NCI-H2029 (cell line): ENCODE measurements at places on chromosomes 2 and 18.

GRCh38 chr18:48790869-48791635 is 159.7 kb downstream of the SMAD7 start:
- no peak for DNase-seq

DNA sequence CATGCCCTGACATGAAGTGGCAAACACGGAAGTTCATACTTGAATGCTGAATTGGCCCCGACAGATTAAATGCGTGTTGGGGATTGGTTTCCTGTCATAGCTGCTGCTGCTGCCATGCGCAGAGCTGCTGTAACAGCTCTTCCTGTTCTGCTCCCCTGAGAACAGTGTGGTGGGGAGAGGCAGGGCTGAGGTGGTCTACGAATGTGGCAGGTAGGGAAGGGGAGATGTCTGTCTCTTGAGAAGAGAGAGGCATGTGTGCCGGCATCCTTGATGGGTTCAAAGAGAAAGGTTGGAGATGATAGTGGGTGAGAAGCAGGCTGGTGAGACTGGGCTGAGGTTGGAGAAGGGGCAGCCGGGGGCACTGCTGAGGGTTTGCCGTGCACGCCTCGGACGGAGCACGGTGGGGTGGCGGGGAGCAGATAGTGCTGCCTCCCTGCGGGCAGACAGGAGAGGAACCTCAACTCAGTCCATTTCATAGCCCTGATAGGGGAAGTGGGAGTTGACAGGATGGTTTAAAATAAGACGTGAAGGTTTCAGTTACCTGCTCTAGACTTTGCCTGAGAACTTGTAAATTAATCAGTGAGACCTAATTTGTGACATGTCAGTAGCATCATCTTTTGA is 46.1 kb downstream of the TMEM185B start:
- no peak for DNase-seq

DNA sequence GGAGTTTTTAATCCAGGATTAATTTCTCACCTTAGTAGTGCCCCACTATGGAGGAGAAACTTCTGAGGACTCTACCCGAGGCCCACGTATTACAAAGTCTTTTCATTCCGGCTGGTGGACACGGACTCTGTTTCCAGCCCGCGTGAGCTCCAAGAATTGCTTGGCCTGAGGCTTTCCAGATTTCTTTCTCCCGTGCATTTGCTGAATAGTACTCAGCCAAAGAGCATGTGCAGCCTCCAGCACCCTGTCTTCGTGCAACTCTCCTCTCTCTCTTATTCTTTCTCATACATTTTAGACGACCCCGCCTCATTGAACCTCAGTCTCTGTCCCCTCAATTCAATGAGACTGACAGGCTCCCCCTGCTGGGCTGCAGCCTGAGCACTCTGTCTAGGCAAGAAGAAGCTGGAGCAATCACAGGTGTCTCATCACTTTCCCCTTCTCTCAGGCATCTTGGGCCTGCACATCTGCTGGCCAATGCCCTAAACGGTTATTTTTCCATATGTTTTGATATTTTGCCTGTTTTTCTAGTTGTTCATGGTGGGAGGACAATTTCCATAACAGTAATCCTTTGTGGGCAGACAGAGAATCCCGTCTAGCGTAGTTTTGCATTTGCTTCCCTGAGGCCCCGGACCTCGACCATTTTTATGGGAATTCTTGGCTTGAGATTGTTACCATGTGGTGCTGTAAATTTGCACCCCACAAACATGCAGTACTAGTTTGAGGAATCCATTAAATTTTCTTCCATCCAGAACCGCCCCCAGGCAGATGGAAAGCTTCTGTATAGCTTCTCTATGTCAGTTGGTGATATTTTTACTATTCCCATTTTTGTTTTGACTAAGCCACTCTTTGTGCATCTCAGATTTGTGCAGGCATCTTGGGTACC is 50.1 kb upstream of the LPIN2 start:
- DNase-seq: peak; percentile 11

- no peak for DNase-seq
Measured at GRCh38 chr2:142435847-142436246, 305.0 kb upstream of the LRP1B start.

- no peak for DNase-seq
Measured at GRCh38 chr2:230668184-230668938, 44.3 kb upstream of the CAB39 start.

DNA sequence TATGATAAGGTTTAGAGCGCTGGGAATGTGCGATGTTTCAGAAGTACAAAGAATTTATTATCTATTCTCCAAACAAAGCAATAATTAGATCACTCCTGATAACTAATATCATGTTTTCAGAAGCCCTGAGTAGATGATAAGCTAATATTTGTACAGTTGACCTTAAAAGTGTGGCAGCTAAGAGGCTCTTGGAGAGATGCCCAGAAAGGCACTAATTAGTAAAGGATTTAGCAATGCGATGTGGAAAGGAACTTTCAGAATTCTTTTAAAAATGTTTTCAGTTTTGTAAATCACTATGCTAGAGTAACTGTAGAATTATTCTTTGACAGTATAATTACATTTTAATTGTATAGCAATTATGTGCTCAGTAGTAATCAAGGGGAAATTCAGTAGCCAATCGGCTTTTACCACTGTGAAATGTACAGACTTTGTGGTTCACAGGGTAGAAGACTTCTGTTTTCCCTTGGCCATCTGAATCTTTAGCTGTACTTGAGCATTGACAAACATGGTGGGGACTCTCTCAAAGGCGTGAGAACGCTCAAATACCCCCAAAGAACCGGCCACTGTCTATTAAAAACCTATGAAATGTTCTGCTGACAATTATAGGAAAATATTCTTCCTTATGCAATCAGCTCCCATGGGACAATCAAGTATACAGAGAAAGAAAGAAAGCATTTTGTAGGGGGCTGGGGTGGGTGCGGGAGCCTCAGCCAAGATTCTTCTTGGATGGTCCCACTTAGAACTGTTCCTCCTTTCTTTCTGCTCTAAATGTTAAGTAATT is 262.8 kb upstream of the AGAP1 start:
- DNase-seq: peak; percentile 37

GRCh38 chr2:158723181-158723838 is 71.8 kb upstream of the DAPL1 start:
- DNase-seq: no peak

DNA sequence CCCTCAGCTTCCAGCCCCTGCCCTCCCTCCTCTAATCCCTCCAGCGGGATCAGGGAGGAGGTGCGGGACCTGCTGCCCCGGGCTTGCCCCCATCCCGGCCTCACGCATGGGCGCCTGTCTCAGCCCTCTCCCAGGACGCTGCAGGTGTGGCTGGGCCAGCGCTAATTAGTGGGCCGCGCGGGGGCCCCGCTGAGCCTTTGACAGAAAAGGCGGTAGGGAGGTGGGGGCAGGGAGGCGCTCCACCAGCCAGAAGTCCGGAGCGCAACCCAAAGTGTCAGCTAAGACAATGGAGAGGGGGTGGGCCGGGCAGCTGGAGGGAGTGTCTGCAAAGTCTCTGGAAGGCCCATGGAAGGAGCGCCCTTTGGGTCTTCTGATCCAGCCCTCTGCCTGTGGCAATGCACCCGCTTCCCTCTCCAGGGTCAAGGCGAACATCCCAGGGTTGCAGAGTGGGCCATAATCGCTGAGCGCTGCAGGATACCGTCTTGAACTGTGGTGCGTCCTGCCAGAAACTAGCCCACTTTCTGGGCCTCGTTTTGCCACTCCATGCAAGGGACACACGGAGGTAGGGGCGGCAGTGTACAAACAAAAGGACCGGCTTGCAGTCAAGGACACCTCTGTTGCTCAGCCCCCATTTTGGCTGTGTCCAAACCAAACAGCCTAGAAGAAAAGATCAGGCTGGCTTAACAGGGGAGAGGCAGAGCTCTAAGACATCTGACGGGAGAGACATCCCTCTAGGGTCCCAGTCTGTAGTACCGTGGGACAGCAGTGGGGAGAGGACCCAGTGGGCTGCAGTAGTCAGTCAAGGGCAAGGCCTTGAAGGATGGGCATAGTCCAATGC is 3.5 kb downstream of the ATP6V1B1 start:
- DNase-seq: no peak

DNA sequence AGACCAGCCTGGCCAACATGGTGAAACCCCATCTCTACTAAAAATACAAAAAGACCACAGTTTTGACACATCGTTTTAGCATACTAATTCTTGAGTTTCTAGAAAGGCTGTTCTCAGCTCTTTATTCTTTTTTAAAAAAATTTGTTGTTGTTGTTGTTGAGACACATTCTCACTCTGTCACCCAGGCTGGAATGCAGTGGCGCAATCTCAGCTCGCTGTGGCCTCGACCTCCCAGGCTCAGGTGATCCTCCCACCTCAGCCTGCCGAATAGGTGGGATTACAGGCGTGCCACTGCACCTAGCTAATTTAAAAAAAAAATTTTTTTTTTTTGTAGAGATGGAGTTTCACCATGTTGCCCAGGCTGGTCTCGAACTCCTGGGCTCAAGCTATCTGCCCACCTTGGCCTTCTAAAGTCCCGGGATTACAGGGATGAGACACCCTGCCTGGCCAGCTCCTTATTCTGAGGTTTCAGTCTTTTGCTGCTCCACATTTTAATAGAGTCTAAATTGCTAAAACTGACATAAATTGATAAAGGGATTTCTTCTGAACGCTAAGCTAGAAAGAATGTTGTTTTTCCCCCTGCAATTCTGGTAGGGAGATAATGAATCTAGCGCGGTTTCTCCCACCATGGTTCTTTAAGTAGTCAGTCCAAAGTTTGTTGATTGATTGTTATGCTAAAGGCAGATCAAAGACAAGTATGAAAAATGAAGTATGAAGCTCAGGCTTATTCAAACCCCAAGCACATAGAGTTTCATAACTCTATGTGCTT is 32.6 kb upstream of the CABLES1 start:
- DNase-seq: no peak

GRCh38 chr2:221553333-221553732 is 18.8 kb downstream of the EPHA4 start:
- DNase-seq: no peak

DNA sequence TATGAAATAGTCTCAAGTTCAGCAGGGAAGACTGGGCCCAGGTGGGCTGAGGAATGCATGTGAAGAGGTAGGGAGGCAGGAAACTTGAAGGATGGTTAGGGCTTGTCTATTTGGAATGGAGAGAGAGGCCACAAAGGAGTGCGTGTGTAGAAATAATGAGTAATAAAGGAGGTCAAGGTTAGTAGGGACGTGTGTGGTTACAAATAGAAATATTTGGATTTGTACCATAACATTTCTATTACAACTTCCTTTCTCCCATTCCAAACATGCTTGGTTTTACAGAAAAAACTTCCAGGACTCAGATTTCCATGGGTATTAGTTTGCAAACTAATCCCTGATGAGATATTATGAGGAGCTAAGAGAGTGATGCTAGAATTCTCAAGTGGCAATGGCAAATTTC is 280.6 kb downstream of the NCKAP5 start:
- no peak for DNase-seq

- no peak for DNase-seq
Measured at GRCh38 chr2:61967262-61967661, 61.8 kb downstream of the COMMD1 start.

- no peak for DNase-seq
Measured at GRCh38 chr2:157190151-157190550, 67.4 kb upstream of the GALNT5 start.

- no peak for DNase-seq
Measured at GRCh38 chr18:74963820-74964446, 245.0 kb downstream of the PTGR3 start.

GRCh38 chr2:179677746-179678505 is 183.5 kb downstream of the ZNF385B start:
- DNase-seq: no peak

DNA sequence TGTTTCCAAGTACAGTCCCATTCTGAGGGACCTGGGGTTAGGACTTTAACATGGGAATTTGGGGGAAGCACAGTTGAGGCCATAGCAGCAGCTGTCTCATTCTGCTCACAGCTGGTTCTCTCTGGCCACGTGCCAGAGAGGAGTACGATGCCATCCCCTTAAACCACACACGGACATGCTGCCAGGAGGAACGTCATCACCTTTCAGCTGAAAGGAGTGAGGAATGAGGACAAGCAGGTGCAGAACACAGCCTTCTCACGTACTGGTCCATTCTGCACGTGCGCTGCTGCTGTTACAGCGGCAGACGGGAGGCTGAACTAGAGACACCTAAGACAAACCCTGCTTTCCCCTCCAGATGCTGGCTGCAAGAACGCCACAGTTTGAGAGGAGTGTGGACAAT is 33.5 kb downstream of the ODC1 start:
- DNase-seq: peak; percentile 97

- peak; percentile 61 for DNase-seq
Measured at GRCh38 chr2:37802211-37802752, 122.8 kb upstream of the RMDN2 start.

DNA sequence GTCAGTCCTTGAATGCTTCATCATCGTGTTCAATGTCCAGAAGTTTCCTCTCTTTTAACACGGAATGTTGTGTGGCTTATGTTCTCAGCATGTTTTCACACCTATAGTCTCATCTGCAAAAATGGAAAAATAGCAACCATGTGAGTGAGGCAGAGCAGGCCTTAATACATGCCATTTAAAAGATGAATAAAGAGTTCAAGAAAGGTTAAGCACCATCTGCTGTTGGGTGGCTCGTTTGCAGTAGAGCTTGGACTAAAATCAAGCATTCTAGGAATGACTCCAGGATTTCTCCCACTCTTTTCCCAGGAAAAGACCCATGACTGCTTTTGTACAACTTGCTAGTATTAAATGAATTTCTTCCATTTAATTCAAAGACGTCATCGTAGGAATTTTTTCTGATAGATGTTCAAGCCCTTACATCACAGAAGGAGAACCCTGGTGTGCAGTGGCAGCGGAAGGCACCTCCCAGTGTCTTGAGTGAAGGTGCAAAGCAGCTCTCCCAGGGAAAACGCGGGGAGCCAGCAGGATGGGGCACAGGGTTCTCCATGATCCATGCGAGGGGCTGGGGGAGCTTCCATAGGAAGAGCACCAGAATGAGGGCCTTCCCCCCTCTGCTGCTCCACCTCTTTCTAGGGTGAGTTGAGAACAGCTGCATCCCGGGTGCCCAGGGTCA is 9.6 kb downstream of the DCDC2C start:
- DNase-seq: no peak

GRCh38 chr2:120132190-120132589 is 91.0 kb downstream of the TMEM185B start:
- no peak for DNase-seq

DNA sequence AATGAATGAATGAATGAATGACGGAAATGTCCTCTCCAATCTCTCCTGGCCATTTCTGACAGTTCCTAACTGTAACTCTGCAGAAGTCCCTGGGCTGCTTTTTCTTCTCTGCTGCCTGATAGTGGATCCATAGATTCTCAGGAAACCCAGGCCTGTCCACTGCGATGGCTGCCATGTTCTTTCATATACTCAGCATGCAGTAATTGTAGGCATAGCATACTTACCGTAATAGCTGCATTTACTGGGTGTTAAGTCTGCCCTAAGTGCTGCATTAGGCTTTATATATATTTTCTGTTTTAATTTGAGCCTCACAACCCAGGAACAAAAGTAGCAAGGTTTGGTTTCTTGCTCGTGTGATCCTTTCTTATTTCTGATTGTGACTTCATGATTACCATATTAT is 122.9 kb downstream of the DCC start:
- no peak for DNase-seq

DNA sequence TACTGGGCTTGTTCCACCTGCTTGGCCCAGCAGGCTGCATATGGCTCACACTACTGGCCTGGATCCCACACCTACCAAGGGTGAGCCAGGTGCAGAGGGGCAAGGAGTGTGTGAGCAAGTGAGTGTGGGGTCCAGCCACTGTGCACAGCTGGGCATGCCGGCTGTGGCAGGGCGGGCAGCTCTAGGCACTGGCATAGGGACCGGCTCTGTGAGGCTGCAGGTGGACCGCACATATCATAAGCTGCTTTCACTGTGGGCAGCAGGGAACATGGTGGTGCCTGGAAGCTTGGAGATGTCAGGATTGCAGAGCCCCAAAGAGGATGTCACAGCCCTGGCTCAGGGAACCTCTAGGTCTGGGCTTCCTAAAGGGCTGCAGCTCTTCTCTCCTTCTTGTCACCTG is 154.3 kb downstream of the THSD7B start:
- no peak for DNase-seq
